ENCODE measurements at places on chromosomes 13 and 19.

DNA sequence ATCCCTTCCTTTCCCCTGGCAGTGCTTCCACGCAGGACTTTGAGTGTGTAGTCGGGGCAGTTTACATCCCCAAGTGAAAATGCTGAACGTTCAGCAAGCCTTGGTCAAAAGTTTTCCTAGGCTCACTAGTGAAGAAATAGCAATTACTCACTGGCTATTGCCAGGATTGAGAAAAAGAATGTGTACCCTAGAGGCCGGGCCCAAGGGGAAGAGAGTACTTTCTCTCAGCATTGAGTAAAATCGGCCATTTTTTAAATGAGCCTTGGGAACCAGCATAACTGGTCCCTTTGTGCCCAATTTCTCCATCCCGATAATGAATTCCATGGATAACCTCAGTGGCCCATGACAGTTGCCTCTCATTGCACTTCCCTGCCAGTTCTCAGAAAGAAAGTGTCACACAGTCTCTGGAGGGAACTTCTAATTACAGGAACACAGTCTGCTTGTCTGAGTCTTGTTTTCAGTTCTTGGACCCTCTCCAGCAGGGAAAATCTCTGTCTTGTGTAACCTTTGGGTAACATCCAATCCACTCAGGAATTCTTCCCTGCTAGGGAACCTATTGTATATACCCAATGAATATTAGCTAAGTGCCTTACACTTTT is 7.3 kb upstream of the OR7D2 start:
- DNase-seq = no peak

- DNase-seq = no peak
These were observed 22.3 kb upstream of the ZNF675 start for GRCh38 chr19:23709347-23709746.

- DNase-seq = no peak
These were observed 256.9 kb downstream of the TEX29 start for GRCh38 chr13:111577208-111577828.

DNA sequence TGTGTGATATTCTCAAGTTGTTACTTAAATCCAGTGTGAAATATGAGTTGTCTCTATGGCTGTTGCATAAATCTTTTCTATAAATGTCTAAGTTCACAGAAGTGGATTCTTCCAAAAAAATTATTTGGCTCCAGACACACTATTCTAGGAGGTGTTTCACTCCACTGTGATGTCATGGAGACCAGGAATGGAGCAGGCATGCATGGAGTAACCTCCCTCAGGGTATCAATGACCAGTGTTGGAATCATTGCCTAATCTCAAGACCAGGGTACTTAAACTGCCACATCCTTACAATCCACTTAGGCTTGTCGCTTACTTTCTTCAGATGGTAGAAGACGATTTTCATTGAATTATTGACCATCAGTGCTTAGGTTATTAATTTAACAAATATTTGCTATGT is 55.4 kb downstream of the LRRC63 start:
- no peak for DNase-seq

GRCh38 chr19:14821937-14822336 is 13.0 kb downstream of the OR7A5 start:
- DNase-seq = peak; percentile 15

- peak; percentile 41 for DNase-seq
These were observed 51.3 kb downstream of the RAB20 start for GRCh38 chr13:110509971-110510786.

DNA sequence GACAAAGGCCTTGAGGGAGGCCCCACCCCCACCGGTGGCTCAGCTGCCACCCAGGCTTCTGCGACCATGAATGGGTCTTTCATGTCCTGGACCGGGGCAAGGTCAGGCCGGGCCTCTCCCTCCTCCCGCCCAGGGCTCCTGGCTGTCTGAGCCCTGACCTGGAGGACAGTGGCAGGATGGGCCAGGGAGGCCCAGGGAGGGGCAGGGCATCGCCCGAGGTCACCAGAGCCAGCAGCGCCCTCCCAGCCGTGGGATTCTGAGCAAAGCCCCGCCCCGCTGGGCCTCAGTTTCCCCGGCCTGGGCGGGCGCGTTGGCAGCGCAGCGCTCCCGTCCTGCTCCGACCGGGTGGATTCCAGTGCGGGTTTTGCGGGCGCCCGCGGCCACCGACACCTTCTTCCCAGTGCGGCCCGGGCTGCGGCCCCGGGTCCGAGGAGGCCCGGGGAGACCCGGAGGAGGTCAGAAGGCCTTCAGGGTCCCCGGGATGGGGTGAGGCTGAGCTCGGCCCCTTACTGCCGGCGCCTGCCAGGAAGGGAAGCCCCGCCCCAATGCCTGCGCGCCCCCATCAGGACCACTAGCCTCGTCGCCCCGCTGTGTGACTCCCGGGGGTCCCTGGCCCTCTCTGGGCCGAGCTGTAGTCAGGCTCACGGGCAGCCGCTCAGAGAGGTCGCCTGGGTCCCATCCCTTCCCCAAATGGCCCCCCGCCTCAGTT is 24.6 kb upstream of the SEMA6B start:
- DNase-seq = no peak

- no peak for DNase-seq
These were observed 6.8 kb downstream of the ALG5 start for GRCh38 chr13:36992362-36992761.

DNA sequence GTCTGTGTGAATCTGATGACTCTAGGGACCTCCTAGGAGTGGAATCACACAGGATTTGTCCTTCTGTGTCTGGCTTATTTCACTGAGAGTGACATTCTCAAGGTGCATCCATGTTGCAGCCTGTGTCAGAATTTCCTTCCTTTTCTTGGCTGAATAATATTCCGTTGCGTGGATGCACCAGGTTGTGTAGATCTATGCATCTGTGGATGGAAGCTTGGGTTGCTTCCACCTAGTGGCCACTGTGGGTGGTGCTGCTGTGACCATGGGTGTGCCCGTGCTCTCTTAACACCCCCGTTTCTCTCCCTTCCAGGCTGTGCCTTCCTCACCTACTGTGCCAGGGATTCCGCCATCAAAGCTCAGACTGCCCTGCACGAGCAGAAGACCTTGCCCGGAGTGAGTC is 26.2 kb downstream of the CELF5 start:
- DNase-seq = no peak

GRCh38 chr19:11261971-11262839 is at the start of gene DOCK6:
Gene DOCK6, minus strand, starts transcription at chr19:11262524. Its CDS starts 84 bp downstream, at chr19:11262440.
- DNase-seq = peak; percentile 33

GRCh38 chr13:38752686-38753085 is 65.8 kb downstream of the FREM2 start:
- DNase-seq = no peak

- no peak for DNase-seq
These were observed 46.1 kb downstream of the ZDHHC20 start for GRCh38 chr13:21413013-21413412.

DNA sequence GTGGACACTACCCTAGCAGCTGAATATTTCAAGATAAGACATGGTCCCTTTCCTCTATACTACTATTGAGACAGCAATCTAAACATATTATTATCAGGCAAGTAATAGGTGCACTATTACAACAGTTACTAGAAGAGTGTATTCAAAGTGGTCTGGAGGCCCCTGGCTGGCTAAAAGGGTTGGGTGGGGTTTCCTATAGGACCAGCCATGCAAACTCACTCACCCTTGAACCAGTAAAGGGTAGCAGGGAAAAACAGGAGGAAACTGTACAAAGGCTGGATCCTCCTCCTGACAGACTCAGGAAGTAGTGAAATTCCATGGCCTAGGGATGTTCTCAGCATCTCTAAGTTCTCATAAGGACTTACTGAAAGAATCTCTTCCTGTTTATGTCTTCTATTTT is 7.7 kb downstream of the SMAD9 start:
- no peak for DNase-seq

DNA sequence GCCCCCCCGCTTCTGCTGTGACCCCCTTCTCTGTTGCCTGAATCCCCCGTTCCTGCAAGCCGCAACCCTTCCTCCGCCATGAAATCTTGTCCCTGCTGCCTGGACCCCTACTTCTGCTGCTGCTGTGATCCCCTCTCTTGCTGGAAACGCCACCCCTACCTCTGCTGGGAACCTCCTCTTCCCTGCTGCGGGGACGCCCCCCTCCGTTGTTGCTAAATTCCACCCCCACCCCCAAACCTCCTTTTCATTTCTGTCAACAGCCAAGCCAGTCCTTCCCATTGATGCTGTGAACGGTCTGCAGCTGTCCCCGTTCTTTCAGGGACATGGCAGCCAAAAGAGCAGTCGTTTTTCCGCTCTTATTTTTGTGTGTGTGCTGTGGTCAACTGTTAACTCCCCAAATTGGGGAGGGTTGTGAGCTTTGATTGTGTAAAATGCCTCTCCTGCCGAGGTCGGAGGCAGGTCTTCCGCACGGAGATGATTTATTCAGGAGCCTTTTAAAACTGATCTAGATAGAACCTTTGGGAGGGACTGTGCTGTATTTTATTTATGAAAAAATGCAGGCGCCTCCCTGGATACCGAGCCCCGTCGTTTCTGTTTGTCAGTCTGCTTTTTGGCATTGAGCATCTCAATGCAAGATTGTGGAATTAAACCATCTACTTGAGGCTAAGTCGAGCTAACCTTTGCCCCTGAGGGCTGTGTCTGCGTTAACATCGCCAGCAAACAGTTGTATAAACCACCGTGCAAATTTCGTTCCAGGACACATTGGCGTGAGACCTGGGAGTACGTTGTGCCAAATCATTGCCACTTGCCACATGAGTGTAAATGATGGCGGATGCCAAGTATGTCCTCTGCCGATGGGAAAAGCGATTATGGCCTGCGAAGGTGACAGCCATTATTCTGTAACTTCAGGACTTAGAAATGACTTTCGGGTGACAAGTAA is 27.9 kb upstream of the NDUFS7 start:
- DNase-seq = no peak

DNA sequence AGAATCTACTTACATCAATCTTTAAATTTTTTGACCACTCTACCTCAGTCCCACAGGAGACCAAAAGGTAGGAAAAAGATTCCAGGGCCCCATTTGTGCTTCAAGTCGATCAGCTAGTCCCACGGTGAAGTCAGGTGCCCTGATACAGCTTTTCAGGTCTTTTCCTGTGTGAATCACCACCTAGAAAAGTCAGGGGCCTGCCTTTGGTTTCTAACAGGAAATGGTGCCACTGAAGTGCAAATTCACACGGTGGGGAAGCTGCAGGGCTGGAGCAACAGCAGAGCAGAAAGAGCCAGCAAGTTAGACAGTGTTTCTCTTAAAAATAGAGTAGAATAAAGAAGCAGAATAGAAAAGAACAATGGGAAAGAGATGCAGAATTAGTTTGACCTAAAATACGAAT is 107.5 kb downstream of the KLF12 start:
- no peak for DNase-seq

Data from fibroblast of skin of scalp (primary cell).